Activated B cell treated with CpG ODN at 0.5 μM for 24 hours (primary cell): ENCODE measurements at places on chromosomes 11 and 22. TPM values are rescaled to one million over a fixed set of nuclear protein-coding genes. Genes with fewer than 3 reads are reported as not detected.

The MMP13 gene
- total RNA-seq = not detected in 2 replicates

The SYT12 gene
- total RNA-seq = not detected in 2 replicates

The RIC3 gene
- 44.3 and 52.8 TPM in 2 replicates for total RNA-seq

The TMEM132A gene
- total RNA-seq = 8.2 and 8.7 TPM in 2 replicates

The TOM1 gene
- 32.2 and 40.8 TPM in 2 replicates for total RNA-seq

The OR51B2 gene
- not detected in 2 replicates for total RNA-seq

The PATE3 gene
- not detected in 2 replicates for total RNA-seq

The APOA4 gene
- not detected in 2 replicates for total RNA-seq

The SELENOM gene
- 9.0 and 9.5 TPM in 2 replicates for total RNA-seq

The RAC2 gene
- total RNA-seq = 518 and 557 TPM in 2 replicates

The CHST1 gene
- total RNA-seq = not detected in 2 replicates

The RELT gene
- total RNA-seq = 81.8 and 90.1 TPM in 2 replicates

The ALDH3B2 gene
- total RNA-seq = not detected in 2 replicates

The RTCB gene
- 112 and 119 TPM in 2 replicates for total RNA-seq

The OAF gene
- total RNA-seq = 0.78 and 0.98 TPM in 2 replicates

The WNT11 gene
- 0.16 and 0.37 TPM in 2 replicates for total RNA-seq

The UNC93B1 gene
- total RNA-seq = 117 and 133 TPM in 2 replicates

The MS4A6E gene
- total RNA-seq = not detected in 2 replicates
